ENCODE measurements at places on chromosomes 5 and 9. TPM values are rescaled to one million over a fixed set of nuclear protein-coding genes. Genes with fewer than 3 reads are reported as not detected.
A peak's percentile ranks its signal among the peaks of the same experiment; 100 is the strongest.

DNA sequence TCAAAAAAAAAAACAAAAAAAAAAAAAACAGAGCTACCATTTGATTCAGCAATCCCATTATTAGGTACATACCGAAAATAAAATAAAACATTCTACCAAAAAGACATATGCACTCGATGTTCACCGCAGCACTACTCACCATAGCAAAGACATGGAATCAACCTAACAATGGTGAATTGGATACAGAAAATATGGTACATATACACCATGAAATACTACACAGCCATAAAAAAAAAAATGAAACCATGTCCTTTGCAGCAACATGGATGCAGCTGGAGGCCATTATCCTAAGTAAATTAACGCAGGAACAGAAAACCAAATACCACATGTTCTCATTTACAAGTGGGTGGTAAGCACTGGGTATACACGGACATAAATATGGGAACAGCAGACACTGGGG lies 21.3 kb downstream of the MRPS27 start:
- no peaks in the 10 kb centered on the region for H3K4me1 ChIP-seq
- H3K4me3 ChIP-seq, result no peak overlapping the region
- no peak for DNase-seq
- H3K27ac ChIP-seq, result no peak overlapping the region

DNA sequence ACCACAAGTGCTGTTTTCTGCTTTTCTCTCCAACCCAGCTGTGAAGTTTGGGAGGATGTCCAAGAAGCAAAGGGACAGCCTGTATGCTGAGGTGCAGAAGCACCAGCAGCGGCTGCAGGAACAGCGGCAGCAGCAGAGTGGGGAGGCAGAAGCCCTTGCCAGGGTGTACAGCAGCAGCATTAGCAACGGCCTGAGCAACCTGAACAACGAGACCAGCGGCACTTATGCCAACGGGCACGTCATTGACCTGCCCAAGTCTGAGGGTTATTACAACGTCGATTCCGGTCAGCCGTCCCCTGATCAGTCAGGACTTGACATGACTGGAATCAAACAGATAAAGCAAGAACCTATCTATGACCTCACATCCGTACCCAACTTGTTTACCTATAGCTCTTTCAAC lies 145.2 kb downstream of the RORB start:
- no peaks in the 10 kb centered on the region for H3K27me3 ChIP-seq
- H3K4me3 ChIP-seq, result no peak overlapping the region
- no peak overlapping the region for H3K27ac ChIP-seq
- H3K36me3 ChIP-seq, result no peaks in the 10 kb centered on the region

DNA sequence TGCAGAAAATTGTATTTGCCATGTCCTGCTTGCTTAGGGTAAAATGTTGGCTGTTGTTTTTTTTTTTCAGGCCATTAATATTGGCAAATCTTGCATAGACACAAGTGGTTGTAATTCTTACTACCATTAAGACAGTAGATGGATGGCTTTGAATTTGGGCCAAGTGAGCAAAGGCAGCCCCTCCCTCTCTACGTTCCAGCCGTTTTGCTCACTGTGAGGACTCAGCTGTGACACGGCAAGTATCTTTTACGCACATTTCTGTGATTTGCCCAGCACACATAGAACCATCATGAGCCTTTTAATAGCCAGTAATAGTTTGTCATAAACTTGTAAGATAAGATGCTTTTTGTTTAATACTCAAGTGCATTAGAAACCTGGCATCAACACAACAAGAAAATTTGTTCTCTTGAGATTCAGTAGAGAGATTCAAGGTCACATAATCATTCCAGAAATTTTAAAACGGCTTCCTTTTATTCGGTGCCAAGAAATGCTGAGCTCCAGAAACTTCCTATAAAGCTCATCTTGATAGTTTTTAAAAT lies 205.2 kb upstream of the ADCY2 start:
- DNase-seq, result no peak
- no peak overlapping the region for H3K4me3 ChIP-seq
- no peak overlapping the region for H3K27ac ChIP-seq
- H3K27me3 ChIP-seq, result no peaks in the 10 kb centered on the region

DNA sequence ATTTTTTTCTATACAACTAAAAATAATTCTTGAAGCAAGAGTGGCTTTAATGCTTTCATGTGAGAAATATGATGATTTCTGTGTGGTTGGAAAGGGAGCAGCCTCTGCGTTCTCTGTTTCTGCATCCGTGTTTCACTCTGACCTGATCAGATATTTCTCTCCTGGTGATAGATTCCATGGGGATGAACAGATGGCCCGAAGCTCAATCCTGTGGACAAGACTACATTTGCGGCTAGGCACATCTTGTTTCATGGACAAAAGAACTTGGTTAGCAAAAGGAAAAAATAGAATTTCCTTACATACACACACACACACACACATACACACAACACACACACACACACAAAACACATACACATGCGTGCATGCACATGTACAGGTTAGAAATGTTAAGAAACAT lies 218.2 kb upstream of the ADAMTS16 start:
- no peaks in the 10 kb centered on the region for H3K27me3 ChIP-seq
- H3K27ac ChIP-seq, result no peak overlapping the region
- no peaks in the 10 kb centered on the region for H3K4me1 ChIP-seq
- no peaks in the 10 kb centered on the region for H3K36me3 ChIP-seq
- no peak overlapping the region for H3K4me3 ChIP-seq
- no peak for DNase-seq

DNA sequence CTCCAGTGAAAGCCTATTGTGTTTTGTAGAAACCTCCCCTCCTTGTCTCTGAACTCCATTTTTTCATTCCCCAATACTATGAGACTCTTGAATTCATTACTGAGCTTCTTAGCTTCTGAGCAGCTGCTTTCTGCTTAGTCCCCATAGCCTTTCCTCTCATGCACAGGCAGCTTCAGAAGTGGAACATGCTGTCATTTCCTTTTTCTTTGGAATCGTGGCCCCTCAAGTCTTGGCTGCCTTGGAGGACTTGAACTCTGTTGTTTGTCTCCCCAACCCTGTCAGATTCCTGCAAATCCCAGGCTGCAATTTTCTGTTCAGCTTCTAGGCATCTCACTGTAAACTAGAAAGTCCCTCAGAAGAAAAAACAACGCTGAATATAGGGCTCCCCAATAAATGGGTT lies 268.5 kb downstream of the ARRDC3 start:
- no peaks in the 10 kb centered on the region for H3K36me3 ChIP-seq
- H3K27ac ChIP-seq, result peak overlapping the region; percentile 6
- no peak for DNase-seq

Gene CDX1
- 2.5 TPM for total RNA-seq

Gene OBP2A
- total RNA-seq, result not detected

Gene SOHLH1
- not detected for total RNA-seq

Gene SLC6A3
- total RNA-seq, result 0.90 TPM

Gene CDH6
- total RNA-seq, result 21.0 TPM
